ENCODE measurements at places on chromosomes 2 and 18.
A peak's percentile ranks its signal among the peaks of the same experiment; 100 is the strongest.

DNA sequence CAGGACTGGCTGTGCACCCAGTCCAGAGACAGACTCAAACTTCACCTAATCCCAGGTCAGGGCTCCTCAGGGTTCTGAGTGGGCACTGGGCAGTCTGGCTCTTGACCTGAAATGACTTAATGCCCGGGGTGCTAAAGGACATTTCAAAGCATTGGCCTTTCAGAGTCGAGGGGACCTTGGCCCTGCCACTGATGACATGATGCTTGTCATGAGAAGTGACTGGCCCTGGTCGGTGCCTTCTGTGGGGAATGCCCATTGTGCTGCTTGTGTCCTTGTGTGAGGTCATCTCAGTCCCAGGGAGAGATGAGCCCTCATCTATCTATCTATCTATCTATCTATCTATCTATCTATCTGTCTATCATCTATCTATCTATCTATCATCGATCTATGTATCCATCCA is 81.3 kb downstream of the CTAGE1 start:
- no peak for DNase-seq

- DNase-seq = no peak
Observed at GRCh38 chr18:48544661-48545415, 6.0 kb downstream of the CTIF start.

GRCh38 chr18:12076424-12077140 is 17.1 kb upstream of the ANKRD62 start:
- no peak for DNase-seq

DNA sequence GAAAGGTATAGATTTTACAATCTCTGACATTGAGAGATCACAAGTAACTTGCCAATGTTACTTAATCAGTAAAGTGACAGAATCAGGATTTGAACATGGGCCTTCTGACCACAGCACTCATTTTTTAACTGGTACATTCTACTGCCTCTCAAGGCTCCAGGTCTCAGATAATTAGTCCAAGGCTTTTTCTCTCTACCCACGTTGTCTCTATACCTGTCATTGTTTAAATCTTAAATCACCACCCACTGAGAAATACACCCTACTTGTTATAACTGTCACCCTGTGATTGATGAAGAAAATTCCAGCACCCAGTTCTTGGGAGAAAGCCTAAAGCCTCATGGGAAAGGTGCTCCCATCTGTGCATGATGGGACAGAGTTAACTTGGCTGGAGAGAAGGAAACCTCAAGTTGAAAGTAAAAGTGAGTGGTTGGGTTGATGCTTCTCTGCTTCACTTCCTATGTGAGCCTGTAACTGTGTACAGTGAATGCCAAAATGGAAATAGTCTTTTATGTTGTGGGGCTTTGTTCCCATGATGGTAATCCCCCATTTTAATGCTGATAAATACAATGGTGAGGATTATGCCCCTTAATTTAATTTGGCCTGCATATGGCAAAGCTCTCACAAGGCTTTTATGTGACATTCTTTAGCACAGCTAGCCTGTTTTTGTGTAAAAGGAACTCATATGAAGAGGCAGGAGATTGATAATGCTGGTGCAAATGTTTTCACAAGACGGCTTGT is 190.1 kb upstream of the SP5 start:
- no peak for DNase-seq

GRCh38 chr2:197209742-197210408 is 100.7 kb downstream of the ANKRD44 start:
- DNase-seq = peak; percentile 62

GRCh38 chr2:241120440-241120839 is 18.4 kb upstream of the MTERF4 start:
- DNase-seq = no peak

GRCh38 chr2:109318150-109318948 is 189.3 kb downstream of the SH3RF3 start:
- no peak for DNase-seq

- DNase-seq = no peak
Observed at GRCh38 chr2:16632598-16632997, 33.0 kb downstream of the CYRIA start.

DNA sequence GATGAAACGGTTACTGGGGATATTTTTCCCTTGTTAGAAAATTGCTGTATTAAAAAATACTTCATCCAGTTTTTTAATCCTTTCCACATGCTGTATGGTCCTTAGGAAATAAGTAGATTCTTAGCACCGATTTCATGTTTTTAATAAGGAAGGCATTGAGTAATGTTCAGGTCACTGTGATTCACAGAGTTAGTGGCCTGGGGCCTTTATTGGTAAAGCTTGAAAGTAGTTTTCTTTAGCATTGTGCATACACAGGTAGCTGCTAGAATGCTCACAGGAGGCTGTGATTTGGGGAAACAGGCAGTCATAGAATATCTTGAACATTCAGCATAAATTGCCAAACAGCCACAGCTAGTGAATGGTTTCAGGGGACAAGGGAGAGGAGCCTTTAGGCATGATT is 79.8 kb downstream of the XRCC5 start:
- DNase-seq = no peak

- DNase-seq = no peak
Observed at GRCh38 chr2:79099140-79099686, 11.4 kb upstream of the REG1B start.

- no peak for DNase-seq
Observed at GRCh38 chr18:10119991-10120390, 206.2 kb downstream of the VAPA start.

GRCh38 chr2:72439892-72440291 is 292.2 kb upstream of the CYP26B1 start:
- no peak for DNase-seq

GRCh38 chr18:13173578-13174145 is 44.9 kb upstream of the LDLRAD4 start:
- DNase-seq = no peak

All from CD4-positive, alpha-beta T cell treated with Interleukin-2 at 100 ng/mL for 4 hours (primary cell).